ENCODE measurements at places on chromosomes 11 and 22.

DNA sequence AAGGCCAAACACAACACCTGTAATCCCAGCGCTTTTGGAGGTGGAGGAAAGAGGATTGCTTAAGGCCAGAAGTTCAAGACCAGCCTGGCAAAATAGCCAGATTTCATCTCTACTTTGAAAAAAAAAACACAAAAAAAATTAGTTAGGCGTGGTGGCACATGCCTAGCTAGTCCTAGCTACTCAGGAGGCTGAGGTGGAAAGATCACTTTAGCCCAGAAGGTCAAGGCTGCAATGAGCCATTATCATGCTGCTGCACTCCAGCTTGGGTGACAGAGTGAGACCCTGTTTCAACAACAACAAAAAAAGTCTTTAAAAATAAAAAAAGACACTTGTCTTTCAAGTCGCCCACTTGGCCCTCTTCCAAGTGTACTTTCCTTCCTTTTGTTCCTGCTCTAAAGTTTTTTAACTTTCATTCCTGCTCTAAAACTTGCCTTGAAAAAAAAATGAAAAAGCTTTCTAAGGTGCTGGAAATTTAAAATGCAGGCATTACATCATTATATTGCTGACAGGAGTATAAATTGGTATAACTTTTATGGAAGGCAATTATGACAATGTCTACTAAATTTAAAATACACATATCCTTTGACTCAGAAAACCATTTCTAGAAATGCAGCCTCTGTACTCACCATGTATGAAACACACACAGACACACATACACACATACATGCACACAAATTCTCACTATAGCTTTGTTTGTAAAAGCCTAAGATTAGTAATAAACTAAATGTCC lies 12.7 kb downstream of the LIPT2 start:
- DNase-seq, result no peak

DNA sequence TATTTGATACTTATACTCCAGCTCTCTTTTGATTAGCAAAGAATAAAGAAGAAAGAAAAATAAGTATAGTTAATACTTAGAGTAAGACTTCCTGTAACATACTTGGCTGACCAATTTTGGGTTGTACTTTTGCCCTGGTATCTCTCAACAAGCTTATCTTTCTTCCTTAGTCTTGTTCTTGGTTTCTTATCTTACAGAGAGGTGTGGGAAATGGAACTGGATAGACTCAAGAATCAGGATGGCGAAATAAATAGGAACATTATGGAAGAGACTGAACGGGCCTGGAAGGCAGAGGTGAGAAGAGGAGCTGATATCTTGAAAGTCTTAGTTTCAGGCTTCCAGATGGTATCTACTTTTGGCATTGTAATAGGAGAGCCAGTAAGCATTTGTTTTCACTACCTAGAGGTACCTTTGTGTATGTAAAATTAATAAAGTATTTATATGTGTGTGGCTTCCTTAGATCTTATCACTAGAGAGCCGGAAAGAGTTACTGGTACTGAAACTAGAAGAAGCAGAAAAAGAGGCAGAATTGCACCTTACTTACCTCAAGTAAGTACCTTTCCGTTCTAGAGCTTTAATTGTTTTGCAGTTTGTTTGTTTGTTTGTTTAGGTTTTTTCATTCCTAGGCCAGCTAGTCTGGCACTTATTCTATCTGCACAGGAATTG lies 11.3 kb upstream of the BACE1-AS start:
- no peak for DNase-seq

GRCh38 chr11:17766073-17766359 lies 31.4 kb downstream of the KCNC1 start:
- DNase-seq, result no peak

- DNase-seq, result no peak
Observed at GRCh38 chr11:37248145-37248544, 650.1 kb upstream of the RAG2 start.

DNA sequence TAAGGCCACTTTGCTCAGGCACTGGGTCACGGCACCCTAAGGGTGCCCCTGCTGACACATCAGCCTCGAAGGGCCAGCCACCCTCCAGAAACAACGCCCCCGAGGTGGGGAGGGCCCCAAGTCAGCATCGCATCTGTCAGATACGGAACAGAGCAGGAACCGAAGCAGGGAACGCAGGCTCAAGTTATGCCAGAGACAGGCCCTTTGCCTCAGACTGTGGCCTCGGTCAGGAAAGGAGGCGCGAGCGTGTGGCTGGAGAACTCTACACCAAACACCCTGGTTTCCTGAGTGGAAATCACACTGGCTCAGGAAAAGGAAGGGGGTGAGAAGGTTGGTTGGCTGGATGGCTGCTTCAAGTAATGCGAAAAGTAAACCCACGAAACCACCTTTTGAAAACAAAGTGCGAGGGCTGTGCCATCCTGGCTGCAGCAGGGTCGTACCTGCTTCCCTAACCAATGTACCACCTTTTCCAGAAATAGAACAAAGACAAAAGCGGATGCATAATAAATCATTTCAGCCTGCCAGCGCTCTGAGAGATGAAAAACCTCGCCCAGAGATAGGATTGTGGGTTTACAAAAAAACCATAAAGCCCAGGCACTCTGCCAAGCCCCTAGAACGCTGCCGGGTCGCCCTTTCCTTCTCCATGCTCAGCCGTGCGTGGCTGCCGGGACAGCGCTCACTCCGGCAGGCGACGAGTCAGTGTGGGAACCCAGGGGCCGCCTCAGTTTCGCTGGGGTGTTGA lies 38.6 kb downstream of the TRMU start:
- no peak for DNase-seq

- DNase-seq, result no peak
Observed at GRCh38 chr22:45296628-45297297, 12.0 kb downstream of the UPK3A start.

DNA sequence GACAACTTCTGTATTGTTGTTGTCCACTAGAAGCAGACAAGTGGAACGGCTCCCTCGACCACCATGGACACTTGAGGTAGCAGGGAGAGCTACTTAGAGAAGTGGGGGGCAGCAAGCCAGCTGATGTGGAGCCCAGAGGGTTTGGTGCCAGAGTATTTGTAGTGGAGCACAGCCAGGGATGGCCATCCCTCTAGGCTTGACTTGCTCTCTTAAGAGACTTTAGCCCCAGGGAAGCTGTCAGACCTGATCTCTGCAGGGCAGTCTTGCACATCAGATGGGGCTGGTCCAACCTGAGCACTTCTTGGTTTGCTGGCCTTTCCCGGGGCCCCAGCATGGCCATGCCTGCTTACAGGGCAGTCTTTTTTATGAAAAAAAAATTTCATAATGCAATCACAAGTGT lies 15.0 kb upstream of the TMEM135 start:
- DNase-seq, result no peak

- peak; percentile 87 for DNase-seq
Observed at GRCh38 chr22:41508770-41509170, 35.5 kb downstream of the POLR3H start.

GRCh38 chr11:8715501-8715900 lies 32.9 kb downstream of the RPL27A start:
- no peak for DNase-seq

DNA sequence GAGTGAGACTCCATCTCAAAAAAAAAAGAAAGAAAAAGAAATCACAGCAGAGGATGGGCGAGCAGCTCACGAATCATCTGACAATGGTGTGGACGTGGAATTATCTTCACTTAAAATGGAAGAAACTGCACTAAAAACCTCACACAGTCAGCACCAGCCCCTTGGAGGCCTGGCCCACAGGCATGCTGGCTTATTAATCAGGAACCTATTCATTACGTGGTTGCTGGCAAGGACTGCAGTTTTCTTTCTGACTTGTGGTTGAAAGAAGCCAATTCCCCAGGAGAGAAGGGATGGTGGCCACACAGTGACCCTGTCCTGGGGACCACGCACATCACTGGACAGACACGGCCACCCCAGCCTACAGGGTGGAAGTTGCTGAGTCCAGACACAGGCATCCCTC lies 401.1 kb downstream of the CTTN start:
- no peak for DNase-seq

DNA sequence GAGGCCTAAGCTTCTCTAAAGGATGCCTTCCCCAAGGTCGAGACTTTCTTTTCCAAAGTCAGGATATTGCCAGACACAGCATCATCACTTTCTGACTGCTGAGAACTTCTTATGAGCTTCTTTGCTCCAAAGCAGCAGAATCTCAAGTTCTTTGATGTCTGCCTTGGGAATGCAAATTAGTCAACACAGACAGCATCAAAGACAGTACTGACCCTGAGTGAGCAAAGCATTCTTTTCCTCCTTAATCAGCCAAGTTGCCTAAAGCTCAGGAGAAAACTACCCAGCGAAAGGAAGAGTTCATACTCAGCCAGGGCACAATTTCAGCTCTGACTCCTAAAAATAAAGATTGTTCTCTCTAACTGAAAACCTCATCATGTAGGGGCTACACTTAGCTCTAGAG lies 98.0 kb downstream of the SLC36A4 start:
- no peak for DNase-seq

GRCh38 chr11:27688076-27688475 lies 12.2 kb downstream of the BDNF start:
- no peak for DNase-seq

DNA sequence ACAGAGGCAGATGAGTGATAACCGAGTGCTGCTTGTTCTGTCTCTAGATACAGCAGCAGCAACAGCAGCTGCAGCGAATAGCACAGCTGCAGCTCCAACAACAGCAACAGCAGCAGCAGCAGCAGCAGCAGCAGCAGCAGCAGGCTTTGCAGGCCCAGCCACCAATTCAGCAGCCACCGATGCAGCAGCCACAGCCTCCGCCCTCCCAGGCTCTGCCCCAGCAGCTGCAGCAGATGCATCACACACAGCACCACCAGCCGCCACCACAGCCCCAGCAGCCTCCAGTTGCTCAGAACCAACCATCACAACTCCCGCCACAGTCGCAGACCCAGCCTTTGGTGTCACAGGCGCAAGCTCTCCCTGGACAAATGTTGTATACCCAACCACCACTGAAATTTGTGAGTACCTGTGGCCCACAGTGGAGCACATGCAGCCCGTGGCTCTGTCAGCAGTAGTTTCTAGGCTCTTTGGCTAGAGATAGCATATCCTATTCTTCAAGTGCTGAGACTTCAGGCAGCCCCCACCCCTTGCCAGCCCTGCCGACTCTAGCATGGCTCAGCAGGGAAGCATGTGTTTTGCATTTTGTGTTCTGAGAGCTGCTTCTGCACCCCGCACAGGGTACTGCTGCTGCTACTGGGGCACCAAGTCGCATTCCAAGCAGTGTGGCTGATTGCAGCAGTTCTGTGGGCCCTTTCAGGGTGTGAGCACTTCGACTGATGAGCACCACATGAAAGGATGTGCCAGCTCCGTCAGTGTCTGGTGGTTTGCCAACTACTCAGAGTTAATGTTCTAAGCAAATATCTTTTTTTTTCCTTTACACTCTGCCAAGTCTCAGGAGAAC lies 59.2 kb downstream of the MED15 start:
- no peak for DNase-seq

DNA sequence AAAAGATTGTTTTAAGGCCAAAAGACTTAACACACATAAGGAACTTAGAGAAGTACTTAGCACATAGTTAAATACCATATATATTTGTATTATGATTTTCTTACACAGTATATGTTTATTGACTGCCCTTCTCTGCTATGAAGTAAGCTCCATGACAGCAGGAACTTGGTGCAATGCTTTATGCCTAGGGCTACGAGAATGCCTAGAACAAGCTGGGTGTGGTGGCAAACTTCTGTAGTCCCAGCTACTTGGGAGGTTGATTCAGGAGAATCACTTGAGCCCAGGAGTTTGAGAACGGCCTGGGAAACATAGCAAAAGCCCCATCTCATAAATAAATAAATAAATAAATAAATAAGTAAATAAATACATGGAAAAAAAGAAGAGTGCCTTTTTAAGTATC lies 1.9 kb downstream of the SLC5A12 start:
- DNase-seq, result no peak

DNA sequence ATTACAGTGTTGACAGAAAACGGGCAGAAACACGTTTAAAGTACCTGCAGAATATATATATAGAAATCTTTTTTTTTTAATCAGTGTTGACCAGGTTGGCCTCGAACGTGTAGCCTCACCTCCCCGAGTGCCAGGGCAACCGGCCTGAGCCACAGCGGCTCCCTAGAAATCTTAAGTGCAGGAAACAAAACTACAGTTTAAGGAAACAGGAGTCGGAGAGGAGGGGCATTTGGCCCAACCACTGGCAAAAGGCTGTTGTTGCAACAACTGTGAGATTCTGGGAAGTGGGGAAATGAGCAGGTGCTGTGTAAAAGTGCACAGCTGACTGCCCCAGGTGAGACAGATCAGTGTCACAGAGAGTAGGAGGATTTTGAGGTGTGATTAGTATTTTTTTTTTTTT lies 3.7 kb downstream of the YWHAH start:
- DNase-seq, result no peak

DNA sequence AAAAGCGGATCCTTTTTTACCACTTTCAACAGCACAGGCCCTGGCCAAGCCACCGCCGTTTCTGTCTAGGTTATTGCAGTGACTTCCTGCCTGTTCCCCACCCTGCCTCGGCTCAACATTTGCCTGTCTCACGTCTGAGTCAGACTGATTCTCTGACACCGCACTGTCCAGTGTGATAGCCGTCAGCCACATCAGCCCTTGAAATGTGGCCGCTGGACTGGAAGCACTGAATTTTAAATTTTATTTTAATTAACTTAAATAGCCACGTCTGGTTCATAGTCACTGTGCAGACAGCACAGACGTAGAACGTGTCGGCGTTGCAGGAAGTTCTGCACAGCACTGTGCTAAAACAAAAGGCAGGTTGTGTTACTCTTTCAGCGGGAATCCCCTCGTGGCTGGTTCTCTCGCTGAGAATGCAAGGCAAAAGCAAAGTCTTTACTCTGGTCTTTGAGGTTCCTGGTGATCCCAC lies 56.3 kb upstream of the ADSL start:
- no peak for DNase-seq

- DNase-seq, result no peak
Observed at GRCh38 chr11:37527545-37527944, 929.5 kb upstream of the RAG2 start.

- DNase-seq, result no peak
Observed at GRCh38 chr11:22342211-22343031, 4.2 kb downstream of the SLC17A6 start.

DNA sequence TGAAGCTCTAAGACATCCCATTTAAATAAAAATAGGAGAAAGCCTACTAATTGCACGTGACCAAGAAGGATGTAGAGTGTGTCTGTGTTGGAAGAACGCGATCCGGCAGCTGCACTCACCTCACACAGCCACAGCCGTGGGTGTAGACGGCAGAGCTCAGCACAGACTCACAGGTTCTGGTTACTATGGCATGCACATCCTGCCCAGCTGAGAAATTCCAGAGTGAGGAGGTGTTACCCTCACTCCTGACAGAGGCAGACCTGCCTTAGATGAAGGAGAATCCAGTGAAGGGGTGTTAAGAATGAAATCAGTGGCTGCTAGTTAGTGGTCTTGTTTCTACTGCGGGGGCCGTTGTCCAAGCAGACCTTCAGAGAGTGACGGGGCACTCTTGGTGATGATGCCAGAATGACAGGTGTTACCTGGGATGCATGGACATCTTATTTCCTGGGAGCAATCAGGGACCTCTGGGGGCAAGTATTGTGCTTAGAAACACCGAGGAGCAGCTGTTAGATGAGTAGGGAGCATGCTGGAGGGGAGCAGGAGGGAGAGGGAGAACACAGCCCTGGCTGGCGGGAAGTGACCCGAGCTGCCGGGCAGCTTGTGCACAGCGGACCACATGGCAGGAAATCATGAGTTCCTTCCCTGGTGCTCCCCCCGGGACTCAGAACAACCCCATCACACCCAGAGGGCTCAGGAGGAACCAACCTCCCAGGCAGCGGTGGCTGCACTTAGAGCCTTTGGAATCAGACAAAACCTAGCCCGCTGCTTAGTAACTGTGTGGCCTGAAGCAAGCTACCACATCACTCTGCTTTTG lies 12.3 kb downstream of the KCNJ5 start:
- peak; percentile 62 for DNase-seq

Data from pons (tissue), 1 donor.